ENCODE measurements at places on chromosomes 13 and 19.

GRCh38 chr19:47247308-47247990 lies 8.9 kb upstream of the CCDC9 start:
- no peak for DNase-seq

DNA sequence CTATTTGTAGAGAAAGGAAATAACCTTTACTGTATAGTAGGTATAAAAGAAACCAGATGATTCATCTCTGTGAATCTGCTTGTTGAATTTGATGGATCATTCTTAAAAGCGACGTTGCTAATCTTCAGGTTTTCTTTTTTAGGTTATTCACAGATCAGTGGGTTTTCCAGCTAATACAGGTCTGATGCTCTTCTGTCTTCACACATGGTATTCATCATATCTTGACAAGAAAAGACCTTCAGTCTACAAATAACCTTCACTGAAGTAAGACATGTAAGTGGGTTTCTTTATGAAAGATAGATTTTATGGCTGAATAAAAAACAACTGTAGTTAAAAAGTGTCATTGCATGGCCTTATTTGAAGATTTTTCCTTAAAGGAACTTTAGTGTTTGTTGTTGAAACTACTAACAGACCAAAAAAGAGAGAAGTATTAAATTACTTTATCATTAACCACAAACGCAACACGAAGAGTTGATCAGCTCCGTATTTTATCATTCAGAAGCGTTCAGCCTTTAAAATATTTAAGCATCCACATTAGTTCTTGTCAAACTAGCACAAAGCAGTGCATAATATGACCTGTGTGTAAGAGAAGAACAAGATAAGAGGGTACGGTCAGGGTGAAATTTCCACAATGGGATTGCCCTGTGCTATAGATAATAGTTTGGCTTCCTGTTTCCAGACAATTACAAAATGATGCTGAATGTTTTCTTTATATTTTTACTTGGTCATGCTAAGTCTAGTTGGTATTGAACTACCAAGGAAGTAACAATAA lies 299.5 kb downstream of the MZT1 start:
- DNase-seq = no peak

DNA sequence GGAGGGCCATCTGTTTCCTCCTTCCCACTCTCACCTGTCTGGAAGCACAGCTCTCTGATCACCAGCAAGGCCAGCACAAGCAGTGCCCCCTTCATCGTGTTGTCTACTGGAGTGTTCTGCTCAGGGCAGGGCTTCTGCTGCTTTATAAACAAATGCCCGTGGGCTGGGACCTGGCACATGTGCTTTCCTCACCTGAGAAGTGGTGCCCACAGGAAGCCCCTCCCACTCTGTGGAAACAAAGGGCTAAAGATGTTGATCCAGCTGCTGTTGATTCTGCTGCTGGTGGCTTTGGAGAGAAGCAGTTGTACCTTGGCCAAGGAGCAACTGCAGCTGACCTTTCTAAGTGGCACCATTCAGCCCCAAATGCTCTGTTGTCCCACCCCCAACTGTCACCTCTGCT lies 26.4 kb upstream of the ZNF181 start:
- DNase-seq = no peak

DNA sequence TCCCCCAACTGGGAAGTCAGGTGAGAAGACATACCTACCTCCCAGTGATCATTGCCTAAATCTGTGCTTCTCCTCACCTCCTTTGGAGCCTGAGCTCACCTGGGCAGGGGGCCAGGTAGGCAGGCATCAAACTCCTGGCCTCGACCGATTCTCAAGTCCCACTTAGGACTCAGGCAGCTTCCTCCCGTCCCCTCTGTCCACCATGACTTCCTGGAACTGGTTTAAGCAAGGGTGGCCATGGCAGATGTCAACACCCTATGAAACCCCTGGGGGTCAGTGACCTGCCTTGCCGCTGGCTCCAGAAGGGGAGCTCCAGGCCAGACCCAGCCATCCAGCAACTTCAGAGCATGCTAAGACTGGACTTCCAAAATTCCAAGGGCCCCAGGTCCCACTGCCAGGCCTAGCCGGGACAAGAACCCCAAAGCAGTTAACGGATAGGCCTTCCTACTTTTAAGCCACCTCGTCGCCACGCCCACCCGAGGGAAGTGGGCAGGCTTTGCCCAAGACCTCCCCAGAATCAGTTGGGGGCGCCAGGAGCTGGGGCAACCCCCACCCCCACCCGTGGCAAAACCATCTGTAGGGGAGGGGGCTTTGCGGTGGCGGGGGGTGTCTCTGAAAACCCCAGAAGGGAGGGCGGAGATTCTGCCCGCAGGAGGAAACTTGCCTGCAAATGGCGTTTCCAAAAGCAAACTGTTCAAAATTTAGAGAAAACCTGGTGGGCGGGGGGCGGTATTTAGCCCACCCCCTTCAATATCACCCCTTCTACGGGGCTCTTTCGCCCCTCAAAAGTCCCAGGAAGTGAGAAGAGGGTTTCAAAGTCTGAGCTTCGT lies 657 bp downstream of the PLIN3 start:
- no peak for DNase-seq

DNA sequence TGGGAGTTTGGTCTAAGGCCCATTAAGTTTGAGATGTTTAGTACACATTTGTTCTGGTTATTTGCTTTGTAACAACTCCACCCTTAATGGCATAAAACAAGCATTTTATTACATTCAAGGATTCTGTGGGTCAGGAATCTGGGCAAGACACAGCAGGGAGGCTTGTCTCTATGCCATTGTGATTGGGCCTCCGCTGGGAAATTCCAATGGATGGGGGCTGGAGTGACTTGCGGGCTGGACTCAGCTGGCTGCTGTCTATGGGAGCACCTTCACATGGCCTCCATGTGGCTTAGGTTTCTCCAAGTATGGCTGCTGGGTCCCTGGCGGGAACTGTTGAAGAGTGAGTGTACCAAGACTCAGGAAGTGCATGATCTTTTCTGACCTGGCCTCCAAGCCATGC lies 159.0 kb downstream of the PAN3 start:
- DNase-seq = peak; percentile 4

DNA sequence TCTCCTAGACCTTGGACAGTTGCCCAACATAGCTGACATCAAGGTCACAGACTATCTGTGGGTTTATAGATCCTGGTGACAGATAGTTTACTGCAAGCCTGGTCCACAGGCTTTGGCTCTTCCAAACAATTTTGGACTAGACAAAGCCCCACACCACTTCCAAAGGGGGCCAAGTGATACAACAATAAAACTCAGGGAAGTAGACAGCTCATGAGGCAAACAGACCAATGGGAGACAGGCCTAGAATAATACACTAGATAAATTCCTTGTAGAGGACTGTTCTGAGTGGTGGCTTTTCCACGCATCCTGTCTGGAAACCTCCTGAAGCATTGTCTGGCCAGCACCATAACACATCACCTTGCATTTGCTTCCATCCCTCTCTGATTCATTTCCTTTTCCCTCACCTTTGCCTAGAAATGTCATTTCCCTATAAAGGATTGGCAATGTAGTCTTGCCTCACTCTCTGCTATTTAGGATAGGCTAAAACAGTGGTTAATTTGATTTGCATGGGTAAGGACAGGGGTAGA lies 284.2 kb downstream of the POU4F1 start:
- DNase-seq = no peak

- DNase-seq = no peak
These were observed 60.0 kb upstream of the SHISA2 start for GRCh38 chr13:26111797-26112196.

GRCh38 chr13:100125946-100126345 lies 37.1 kb downstream of the PCCA start:
- no peak for DNase-seq

GRCh38 chr19:9913237-9914000 lies 22.9 kb downstream of the OLFM2 start:
- no peak for DNase-seq

DNA sequence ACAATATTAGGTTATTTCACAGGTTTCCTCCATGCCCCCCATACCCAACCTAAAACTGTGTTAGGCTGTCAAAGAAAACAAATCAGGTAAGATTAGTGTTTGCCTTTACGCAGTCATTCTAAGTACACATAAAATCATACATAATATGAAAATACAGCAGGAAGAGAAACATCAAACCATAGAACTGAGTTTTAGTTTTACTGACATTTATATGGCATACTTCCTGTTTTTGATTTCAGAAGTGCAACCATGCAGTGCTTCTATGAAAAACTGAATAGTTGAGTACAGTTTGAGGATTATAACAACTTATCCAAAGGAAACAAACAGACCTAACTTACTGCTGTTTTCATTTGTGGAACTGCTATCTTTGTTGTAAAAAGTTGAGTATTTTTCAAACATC lies 91.3 kb downstream of the KCNRG start:
- no peak for DNase-seq

GRCh38 chr19:18893587-18894253 lies 2.2 kb downstream of the CERS1 start:
- no peak for DNase-seq

- peak; percentile 49 for DNase-seq
These were observed 172.1 kb upstream of the CSNK1A1L start for GRCh38 chr13:37277435-37278144.

DNA sequence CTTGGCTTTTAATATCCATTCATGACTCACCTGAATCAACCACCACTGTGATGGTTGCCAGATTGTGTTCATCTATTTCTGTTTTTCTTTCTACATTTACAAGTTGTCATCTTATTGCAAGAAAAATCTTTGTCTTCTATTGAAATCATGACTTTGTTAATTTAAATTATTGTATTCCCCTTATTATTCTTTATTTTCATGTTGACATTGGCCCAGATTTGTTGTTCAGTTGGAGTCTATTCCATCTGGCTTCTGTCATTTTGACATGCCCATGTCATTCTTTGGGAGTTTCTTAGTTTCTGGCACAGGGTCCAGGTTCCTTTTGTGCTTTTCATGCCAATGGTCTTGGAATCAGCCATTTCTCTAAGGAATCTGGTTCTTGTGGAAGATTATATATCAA lies 19.9 kb upstream of the DACH1 start:
- DNase-seq = no peak

DNA sequence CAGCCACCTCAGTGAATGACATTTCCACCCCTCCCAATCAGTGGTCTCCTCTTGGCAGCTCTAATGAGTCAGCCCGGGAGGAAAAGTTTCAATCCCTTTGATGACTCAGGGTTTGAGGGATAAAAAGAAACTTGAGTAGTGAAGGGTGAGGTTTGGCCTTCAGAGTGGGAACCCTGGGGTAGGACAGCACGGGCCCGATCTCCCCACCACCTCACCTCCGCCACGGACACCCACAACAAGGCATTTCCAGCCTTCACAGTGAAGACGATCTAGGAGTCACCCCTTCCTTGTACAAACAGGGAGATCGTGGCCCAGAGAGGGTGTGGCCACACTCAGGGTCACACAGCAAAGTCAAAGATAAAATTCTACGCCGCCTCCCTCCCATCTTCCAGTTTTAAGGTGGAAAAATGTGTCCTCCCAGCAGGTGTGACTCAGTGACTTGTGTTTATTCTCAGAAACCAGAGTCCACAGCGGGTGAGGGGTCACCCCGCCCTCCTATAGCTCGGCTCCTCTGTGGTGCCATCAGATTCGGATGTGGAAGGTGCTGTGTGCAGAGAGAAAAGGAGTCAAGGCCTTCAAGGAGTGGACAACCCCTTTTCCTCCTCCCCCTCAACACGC lies 12.3 kb downstream of the CIB3 start:
- no peak for DNase-seq

GRCh38 chr19:44753932-44754749 lies 5.6 kb downstream of the BCL3 start:
- DNase-seq = no peak

DNA sequence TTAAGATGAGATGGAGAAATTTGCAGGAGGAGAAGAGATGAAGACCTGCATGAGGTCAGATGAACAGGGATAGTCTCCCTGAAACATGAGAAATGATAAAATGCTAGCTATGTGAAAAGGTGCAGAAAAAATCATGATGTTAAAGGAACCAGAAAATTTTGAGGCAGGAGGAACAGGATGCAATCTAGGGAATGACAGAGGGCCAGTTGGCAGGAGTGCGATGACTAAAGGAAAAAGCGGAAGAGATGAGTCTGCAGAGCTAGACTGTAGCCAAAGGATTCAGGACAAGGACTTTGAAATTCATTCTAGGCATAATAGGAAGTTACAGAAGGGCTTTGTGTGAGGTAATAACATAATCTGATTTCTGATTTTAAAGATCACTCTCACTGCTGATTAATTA lies 77.9 kb downstream of the TRPC4 start:
- no peak for DNase-seq

GRCh38 chr19:45467115-45467455 lies 711 bp upstream of the FOSB start:
- no peak for DNase-seq

DNA sequence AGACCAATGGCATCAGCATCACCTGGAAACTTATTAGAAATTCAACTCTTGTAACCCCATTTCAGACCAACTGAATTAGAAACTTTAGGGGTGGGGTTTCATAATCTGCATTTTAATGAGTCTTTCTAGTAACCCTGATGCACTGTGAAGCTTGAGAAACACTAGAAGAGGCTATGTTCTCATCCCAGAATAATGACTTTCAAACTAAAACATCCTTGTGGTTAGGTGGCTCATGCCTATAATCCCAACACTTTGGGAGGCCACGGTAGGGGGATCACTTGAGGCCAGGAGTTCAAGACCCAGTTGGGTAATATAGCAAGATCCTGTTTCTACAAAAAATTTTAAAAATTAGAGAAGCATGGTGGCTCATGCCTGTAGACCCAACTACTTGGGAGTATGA lies 402.4 kb downstream of the DLEU7 start:
- no peak for DNase-seq

DNA sequence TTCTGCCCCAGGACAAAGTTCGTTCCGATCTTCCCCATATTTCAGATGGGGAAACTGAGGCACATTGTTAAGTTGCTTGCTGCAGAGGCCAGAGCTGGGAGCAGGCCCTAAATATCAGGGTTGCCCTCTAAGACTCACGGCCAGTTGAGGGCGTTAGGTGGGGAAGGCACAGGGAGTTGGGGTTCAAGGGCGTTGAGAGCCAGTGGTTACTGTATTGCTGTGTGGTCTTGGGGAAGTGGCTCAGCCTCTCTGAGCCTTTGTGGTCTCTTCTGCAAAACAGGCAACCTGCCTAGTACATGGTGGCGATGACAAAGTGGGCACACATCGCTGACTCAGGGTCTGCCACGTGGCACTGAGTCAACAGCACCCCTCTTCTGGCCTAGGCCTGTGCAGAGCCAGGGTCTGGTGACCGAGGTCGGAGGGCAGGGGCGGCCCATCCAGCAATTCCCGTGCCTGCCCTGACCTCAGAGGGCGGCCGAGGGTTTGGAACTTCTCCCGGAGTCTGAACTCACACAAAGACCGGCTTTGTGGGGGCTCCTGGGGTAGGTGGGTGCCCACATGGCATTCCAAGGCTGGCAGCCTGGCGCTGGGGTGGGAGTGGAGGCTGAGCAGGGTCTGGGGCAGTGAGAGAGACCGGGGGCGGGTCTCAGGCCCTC lies 10.2 kb downstream of the TNFAIP8L1 start:
- no peak for DNase-seq

- peak; percentile 86 for DNase-seq
These were observed at the start of gene ZNF880 for GRCh38 chr19:52369559-52370340. Gene ZNF880 (plus strand): TSS chr19:52369923. CDS start chr19:52369966, 43 bp downstream.

DNA sequence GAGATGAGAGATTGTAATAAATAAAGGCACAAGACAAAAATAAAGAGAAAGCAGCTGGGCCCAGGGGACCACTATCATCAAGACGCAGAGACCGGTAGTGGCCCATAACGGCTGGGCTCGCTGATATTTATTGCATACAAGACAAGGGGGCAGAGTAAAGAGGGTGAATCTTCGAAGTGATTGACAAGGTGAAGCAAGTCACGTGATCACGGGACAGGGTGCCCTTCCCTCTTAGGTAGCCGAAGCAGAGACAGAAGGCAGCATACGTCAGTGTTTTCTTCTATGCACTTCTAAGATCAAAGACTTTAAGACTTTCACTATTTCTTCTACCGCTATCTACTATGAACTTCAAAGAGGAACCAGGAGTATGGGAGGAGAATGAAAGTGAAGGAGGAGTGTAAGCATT lies 4.6 kb upstream of the PRKCG start:
- DNase-seq = no peak

GRCh38 chr19:5693195-5694166 lies 3.4 kb downstream of the RPL36 start:
- DNase-seq = no peak

Data from fibroblast of skin of left quadriceps (primary cell).